ENCODE measurements at places on chromosomes 13 and 19.

DNA sequence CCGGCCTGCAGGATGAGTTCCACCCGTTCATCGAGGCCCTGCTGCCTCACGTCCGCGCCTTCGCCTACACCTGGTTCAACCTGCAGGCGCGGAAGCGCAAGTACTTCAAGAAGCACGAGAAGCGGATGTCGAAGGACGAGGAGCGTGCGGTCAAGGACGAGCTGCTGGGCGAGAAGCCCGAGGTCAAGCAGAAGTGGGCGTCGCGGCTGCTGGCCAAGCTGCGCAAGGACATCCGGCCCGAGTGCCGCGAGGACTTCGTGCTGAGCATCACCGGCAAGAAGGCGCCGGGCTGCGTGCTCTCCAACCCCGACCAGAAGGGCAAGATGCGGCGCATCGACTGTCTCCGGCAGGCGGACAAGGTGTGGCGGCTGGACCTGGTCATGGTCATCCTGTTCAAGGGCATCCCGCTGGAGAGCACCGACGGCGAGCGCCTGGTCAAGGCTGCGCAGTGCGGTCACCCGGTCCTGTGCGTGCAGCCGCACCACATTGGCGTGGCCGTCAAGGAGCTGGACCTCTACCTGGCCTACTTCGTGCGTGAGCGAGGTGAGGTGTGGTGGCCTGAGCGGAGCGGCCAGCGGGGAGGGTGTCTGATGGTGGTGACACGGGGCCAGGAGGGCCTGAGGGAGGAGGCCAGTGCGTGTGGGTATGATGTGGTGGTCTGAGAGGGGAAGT, 15.5 kb downstream of the NFIC start:
- DNase-seq, result no peak

- no peak for DNase-seq
Measured at GRCh38 chr19:30376826-30377425, 4.7 kb downstream of the ZNF536 start.

- DNase-seq, result no peak
Measured at GRCh38 chr19:3771906-3772455, at the start of gene RAX2. RAX2 (minus strand) TSS chr19:3772228; CDS start chr19:3771742, 486 bp downstream.

GRCh38 chr13:63088226-63088625, 1672.6 kb upstream of the PCDH20 start:
- no peak for DNase-seq

DNA sequence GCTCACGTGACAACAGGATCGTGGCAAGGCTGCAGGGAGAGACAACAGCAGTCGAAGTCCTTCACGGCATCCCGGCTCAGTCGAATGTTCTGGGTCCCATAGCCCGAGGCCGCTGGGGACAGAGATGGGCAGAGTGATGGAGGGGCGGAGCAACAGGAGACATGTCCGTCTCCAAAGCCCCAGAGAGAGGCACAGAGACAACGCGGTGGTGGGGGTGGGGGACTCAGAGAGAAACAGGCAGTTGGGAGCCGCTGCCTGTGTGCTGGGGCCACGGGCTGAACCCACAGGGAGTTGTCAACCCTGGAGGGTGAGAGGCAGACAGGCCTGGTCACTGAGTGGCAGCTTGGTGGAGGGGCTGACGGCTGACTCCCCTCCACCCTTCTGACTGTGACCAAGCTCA, 20.4 kb downstream of the NOSIP start:
- no peak for DNase-seq

DNA sequence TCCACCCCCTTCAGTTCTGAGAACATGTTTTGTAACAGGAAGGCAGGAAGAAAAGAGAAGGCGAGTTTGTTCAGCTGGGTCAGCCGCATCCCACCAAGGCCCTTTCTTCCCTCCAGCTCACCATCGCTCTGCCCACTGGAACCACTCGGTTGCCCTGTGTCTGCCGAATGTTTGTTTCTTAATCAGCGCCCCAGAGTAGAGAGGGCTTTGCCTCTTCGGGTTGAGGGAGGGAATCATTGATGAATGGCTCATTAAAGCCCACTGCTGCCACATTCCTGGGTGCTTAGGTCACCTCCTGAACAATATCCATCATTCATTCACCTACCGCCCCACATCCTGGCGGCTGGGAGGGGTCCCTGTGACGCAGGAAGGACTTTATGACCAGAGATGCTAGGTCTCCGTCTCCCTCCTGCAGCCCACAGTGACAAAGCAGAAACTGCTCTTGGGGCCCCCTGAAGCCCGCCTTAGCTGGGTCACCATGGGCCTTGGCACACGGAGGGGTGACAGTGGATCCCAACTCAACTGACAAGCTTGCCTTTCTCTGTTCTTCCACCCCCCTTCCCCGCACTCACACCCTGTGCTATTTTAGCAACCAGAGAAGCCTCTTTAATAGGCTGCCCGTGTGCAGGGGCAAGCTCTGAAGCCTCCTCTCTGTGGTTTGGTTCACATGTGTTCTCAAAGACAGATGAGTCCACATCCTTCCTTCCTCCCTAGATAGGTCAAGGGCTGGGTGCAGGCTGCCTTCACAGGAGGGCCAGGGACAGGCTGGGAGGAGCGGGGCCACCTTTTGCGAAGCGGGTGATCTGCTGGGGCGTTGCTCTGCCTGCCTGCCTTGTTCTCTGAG, 46.2 kb downstream of the ACTN4 start:
- DNase-seq, result peak; percentile 76

- DNase-seq, result peak; percentile 62
Measured at GRCh38 chr19:50258918-50259372, 55.5 kb downstream of the MYH14 start.

GRCh38 chr13:79602936-79603335, 122.0 kb downstream of the NDFIP2 start:
- no peak for DNase-seq

DNA sequence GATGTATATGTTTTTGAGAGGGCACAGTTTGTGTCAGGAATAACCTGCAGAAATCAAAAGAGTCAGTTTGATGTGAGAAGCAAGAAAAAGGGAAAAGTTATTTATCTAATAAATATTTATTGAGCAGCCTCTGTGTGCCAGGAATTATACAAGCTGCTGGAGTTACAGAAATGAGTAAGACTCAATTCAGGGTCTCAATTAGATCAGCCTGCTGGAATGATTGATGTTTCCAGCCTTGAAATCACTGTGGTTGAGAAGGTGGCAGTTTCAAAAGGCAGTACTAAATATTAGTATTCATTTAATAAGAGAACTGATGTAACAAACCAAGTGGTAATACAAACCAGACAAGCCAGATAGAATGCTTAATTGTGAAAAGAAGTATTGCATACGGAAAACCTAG, 782.4 kb upstream of the GPC6 start:
- DNase-seq, result no peak

- no peak for DNase-seq
Measured at GRCh38 chr13:49254007-49254406, 6.3 kb downstream of the CDADC1 start.

DNA sequence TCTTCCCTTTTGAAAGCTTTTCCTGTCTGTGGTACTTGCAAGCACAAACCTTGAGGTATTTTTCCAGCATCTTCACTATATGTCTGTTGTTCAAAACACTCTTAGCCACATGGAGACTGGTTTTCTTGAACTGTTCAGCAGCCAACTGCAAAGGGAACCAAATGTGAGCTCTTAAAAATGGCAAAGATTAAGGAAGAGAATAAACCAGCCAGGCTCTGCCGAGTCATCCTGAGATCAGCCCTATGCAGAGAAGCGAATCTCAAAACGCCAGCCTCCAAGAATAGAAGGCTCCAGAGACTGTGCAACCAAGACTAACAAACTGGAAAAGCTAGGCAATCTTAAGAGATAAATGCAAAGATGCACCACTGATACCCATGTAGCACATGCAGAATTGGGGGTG, 20.7 kb downstream of the AKAP8 start:
- DNase-seq, result no peak

DNA sequence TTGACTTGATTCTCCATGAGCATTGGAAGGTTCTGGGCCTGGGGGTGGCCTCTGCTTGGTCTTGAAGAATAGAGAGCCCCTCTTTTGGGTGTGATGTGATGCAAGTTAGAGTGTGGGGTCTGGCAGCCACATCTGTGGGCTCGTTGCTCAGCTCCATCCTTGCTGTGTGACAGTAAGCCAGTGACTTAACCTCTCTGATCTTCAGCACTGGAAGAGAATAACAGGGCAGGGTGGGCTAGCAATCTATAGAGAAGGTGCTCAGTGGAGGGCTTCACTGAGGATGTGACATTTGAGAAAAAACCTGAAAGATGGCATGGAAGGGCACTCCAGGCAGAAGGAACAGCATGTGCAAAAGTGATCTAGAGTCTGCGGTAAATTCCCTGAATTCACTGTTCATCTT, 28.2 kb downstream of the CELF5 start:
- DNase-seq, result no peak

GRCh38 chr19:15248648-15249527, 16.6 kb upstream of the EPHX3 start:
- no peak for DNase-seq

- DNase-seq, result no peak
Measured at GRCh38 chr19:38557205-38557799, 60.5 kb downstream of the MAP4K1 start.

DNA sequence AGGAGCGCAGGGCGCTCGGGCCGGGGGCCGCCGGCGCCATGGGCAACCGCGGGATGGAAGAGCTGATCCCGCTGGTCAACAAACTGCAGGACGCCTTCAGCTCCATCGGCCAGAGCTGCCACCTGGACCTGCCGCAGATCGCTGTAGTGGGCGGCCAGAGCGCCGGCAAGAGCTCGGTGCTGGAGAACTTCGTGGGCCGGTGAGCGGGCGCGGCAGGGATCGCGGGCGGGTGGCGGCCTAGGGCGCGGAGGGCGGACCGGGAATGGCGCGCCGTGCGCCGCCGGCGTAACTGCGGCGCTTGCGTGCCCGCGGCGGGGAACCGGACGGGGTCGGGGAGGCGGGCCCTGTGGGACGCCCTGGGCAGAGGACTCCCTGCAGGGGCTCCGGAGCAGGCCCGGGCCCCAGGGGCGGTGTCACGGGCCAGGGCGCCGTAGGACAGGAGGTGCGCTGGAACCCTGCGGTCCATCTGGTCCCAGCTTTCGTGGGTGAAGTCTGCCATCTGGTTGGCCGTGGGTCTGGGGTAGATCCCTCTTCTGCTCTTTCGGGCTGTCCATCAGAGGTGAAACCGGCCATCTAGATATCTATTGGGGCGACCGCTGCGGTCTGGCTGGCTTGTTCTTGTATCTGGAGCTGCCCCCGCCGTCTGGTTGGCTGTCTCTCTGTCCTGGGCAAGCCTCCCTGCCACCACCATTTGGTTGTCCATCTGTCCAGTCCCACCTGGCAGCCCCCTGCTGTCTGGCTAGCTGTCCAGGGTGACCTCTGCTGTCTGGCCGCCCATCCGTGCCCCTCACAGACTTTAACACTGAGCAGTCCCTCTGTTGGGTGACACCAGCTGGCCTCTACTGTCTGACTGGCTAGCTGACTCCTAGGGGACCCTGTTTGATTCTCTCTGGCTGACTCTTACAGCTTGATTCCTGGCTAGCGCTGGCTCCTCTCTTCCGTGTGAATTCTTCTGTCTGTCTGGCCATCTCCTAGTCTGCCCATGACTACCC, 622 bp downstream of the DNM2 start:
- DNase-seq, result peak; percentile 67

DNA sequence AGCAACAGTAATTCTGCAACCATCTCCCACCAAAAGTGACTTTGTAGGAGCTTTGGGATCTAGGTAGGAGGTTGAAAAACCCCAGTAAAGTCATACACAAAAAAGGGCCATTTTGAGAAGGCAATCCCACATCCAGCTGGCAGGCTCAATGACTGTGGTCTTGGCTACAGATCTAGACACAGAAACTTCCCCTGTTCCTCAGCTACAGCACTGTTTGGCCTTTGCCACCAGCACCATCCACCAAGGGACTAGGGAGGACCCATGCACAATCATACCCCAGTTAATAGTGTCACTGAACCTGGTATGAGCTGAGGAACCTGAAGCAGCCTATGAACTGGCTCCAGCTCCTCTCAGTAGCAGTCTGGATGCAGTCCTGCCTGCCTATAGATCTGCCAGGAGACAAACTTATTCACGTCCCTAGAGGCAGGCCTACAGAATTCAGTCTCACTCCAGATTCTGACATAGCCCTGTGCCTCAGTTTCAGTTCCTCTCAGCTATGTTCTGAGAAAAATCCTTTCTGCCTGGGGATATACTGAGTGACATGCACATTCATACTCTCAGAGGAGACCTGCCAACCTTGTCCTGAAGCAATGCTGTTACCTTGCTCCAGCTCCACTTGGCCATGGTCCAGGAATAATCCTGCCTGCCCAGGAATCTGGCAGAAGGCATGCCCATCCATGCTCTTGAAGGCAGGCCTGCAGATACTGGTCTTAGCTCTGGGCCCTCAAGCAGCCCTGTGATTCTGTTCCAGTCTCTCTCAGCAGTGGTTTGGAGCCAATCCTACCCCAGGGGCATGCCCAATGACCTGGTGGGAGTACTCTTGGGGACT, 2048.3 kb upstream of the PCDH20 start:
- peak; percentile 33 for DNase-seq

- no peak for DNase-seq
Measured at GRCh38 chr13:113982296-113982661, 8.4 kb upstream of the C13orf46 start.

DNA sequence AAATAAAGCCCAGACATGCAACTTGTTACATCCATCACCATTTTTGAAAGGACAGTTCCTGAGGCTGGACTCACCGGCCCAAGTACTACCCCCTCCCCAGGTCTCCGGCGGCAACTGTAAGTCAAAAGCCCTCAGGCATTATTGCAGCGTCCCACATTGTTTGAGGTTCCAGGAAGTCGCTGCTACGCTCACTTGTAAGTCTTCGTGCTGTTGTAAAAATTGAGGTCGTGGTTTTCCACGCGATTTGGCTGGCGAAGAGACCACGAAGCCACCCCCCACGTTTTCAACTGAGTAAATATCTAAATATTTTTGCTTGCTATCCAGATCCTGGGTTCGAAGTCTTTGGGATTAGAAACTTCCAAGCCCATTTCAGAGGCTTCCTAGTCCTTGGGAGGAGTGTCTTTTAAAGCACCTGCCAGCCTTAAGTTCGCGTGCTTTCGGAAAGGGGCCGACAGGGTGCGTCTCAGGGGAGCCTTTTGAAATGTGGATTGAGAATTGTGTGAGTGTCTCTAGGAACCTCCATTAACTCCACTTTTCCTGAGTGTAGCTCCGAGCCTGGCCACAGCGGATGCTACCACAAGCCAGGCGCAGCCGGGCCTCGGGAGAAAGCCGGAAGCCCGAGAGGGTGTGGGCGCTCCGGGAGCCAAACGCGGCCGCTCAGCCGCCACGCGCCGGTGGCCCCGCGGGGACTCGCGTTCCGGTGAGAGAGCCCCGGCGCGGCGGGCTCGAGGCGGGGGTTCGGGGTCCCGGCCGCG, 434 bp upstream of the FNDC3A start:
- no peak for DNase-seq

DNA sequence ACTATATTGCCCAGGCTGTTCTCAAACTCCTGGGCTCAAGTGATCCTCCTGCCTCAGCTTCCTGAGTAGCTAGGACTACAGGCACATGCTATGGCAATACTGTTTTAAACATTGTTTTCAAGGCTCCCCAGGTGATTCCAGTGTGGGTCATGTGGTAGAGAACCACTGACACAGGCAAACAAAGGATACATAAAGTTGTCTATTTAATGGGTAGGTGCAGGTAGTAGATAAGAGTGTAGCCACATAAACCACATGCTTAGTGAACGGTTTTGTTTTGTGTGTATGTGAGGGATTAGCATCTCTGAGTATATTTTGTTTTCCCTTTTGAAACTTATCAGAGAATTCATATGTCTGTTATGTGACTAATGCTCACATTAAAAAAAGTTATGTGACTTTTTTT, 36.7 kb downstream of the USPL1 start:
- DNase-seq, result no peak
